ENCODE measurements at places on chromosomes 2 and 18. TPM values are rescaled to one million over a fixed set of nuclear protein-coding genes. Genes with fewer than 3 reads are reported as not detected.

DNA sequence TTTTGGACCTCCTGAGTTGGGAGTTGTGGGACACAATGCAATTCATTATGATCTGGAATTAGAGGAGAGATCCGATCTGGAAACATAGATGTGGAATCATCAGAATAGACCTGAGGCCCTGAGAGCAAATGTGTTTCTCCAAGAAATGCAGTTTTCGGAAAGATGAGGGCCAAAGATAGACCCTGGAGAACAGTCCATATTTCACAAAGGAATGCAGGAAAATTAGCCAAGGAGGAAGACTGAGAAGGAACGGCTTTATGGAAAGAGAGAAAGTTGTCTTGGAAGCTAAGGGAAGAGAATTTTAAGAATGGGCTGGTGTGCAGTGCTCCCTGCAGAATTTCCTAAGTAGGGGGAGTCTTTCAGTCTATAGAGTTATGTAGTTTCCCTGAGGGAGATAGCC lies 11.1 kb upstream of the ZNF532 start:
- H3K36me3 ChIP-seq: no peaks in the 10 kb centered on the region
- no peak for DNase-seq

DNA sequence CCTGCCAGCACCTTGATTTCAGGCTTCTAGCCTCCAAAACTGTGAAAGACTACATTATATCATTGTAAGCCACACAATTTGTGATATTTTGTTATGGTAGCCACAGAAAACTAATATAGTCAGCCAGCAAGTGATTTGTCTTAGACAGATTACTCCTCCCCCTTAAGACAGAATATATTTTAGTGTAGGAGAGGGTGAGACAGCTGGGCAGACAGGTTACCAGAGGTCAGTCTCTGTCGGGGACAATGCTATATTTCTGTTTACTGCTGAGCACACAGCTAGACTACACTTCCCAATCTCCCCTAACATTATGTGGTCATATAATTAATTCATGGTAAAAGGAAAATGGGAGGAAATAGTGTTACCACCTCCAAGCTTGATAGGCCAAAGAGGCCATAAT lies 185.8 kb upstream of the PIK3C3 start:
- no peaks in the 10 kb centered on the region for H3K4me1 ChIP-seq
- no peaks in the 10 kb centered on the region for H3K27me3 ChIP-seq
- no peaks in the 10 kb centered on the region for H3K36me3 ChIP-seq
- H3K4me3 ChIP-seq: no peak overlapping the region

- no peak overlapping the region for H3K27ac ChIP-seq
- no peaks in the 10 kb centered on the region for H3K36me3 ChIP-seq
- H3K4me3 ChIP-seq: no peak overlapping the region
- no peak for DNase-seq
- no peaks in the 10 kb centered on the region for H3K4me1 ChIP-seq
These were observed 1023.7 kb downstream of the BCL11A start for GRCh38 chr2:59529726-59530125.

ANKAR gene
- total RNA-seq: 3.6 TPM

DNA sequence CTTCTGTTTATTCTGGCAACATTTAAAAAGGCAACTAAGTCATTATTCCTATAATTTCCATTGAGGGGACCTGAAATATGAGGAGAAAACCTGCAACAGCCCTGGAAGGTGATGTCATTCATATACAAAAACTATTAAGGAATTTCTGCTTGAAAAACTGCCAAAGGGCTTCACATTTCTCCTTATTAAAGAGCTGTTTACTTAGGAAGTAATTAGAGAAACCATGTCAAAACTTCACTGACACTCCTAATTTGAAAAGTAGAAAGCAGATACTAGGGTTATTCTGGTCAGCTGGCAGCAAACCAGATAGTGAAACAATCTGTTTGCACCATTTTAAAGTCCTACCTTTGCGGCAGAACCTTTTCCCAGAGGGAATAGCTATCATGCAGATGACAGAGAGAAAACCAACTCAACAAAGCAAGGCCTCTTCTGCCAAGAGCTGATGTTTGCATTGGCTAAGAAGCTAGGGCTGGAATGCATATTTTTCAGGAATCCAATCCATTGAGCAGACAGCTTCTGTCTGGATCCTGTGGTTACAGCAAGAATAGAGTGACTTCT lies 592.2 kb upstream of the SYT4 start:
- no peak overlapping the region for H3K4me3 ChIP-seq
- no peak overlapping the region for H3K27ac ChIP-seq
- H3K36me3 ChIP-seq: no peaks in the 10 kb centered on the region
- no peaks in the 10 kb centered on the region for H3K4me1 ChIP-seq
- no peaks in the 10 kb centered on the region for H3K27me3 ChIP-seq

SLC11A1 gene
- 0.21 TPM for total RNA-seq

DNA sequence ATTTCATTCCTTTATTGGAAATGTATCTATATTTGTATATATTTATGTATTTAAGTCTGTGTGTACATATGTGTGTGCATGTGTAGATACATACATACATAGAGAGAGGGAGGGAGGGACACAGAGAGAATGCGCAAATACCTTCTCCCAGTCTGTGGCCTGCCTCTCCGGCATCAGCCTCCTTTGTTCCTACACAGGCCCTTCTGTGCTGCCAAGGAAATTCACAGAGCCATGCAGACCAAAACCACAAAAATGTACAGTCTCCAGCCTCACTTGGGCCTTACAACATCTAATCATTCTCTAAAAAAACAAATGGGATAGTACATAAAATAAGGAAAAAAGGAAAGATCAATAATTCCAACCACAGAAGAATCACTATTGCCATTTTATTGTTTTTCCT lies 8.8 kb upstream of the CRACDL start:
- no peaks in the 10 kb centered on the region for H3K36me3 ChIP-seq
- H3K4me3 ChIP-seq: no peak overlapping the region
- H3K4me1 ChIP-seq: peaks cover 11% of the 10 kb centered on the region
- H3K27me3 ChIP-seq: peaks cover 4% of the 10 kb centered on the region
- H3K27ac ChIP-seq: no peak overlapping the region
- DNase-seq: no peak

- H3K27me3 ChIP-seq: peaks cover 32% of the 10 kb centered on the region
- H3K27ac ChIP-seq: no peak overlapping the region
- H3K36me3 ChIP-seq: no peaks in the 10 kb centered on the region
- no peak overlapping the region for H3K4me3 ChIP-seq
These were observed 43.0 kb upstream of the RAB6C start for GRCh38 chr2:129936334-129936934.

GBX2 gene
- total RNA-seq: not detected

DNA sequence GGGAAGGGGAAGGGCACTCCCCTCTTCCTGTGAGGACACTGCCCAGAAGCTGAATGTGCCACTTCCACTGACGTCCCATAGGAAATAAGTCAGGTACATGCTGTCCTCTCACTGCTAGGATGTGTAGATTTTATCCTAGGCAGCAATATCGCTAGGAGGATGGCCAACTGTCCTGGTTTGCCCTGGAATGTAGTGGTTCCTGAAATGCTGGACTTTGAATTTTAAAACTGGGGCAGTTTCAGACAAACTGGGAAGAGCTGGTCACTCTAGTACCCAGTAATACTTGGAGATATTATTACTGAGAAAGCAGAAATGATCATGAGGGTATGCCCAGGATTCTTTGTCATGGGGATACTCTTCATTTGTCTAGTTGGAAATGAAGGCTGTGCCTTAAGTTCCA lies 5.4 kb upstream of the KCNS3 start:
- no peak overlapping the region for H3K27ac ChIP-seq
- peaks cover 43% of the 10 kb centered on the region for H3K27me3 ChIP-seq
- H3K4me1 ChIP-seq: no peaks in the 10 kb centered on the region
- no peak for DNase-seq
- H3K36me3 ChIP-seq: no peaks in the 10 kb centered on the region
